ENCODE measurements at places on chromosomes 4 and X.

DNA sequence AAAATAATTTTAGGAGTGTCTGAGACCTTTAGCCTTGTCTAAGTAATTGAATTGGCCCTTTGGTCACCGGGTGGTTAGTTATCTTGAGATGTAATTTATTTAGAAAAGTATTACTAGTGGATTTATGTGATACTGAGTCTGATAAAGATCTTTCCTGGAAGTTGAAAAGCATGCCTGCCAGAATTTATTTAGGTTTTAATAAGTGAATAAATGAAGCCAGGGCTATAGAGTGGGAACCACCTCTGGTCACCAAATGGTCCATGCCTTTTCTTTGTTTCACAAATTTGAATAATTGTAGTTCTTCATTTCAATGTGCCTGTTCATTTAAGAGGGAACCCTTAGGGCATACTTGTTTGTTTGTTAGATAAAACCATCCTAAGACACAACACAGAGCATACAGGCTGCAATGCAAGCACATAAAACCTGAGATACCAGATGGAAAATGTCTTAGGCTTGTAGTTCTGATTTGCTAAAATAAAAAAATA is 627.8 kb downstream of the ADGRL3 start:
- no peak for DNase-seq

GRCh38 chrX:136147976-136148375 is 643 bp downstream of the FHL1 start:
- DNase-seq = peak; percentile 8

DNA sequence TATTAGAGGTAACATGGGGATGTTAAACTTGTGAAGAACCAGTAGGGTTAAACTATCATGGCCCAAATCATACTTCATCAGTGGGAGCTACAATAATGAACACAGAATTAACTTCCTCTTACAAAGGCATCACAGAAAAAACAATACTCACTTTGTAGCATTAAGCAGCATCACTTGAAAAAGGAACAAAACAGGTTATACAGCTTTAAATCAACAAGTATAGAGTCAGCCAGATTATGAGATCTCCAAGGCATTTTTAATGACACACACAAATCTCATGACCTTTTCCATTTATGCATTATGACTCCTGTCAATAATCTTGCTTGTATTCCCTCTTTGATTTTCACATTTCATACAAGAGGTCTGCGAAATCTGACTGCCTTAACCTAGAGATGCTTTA is 18.3 kb downstream of the FBXL5 start:
- no peak for DNase-seq

GRCh38 chrX:79366873-79367749 is at the start of gene ITM2A:
TSS of gene ITM2A (minus strand) at chrX:79367334. CDS start at chrX:79367215, 119 bp downstream.
- no peak for DNase-seq

- DNase-seq = no peak
Measured at GRCh38 chrX:9390693-9391368, 74.0 kb upstream of the TBL1X start.
